Aorta (tissue), 5 donors: ENCODE measurements at places on chromosomes 3 and 15.

DNA sequence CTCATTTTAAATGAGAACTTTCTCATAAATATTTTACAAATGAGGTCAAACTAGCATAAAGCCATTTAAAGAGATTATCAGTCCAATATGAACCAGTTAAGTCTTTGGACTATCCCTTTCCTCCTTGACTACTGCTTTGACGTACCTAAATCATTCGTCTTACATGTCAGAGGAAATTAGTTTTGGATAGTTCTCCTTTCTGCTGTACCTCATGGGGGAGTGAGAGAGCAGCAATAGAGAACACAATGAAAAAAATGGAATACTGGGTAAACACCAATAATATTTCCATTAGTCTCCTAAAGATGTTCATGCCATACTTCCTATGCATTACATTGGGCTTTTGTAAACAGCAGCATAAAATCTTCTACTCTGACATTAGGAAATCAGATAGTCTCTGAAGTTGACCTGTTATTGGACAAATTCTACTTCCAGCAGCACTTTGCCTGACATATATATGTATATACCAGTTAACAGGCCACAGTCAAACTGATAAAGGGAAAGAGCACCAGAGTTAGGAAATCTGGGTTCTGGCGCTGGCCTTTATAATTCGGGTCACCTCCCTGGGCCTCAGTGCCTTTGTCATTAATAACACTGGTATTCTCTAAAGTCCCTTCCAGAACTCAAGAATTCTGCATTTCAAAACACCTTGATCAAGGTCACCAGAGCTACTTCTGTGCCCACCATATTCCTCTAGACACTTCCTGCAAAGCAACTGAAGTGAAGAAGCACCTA is 26.8 kb downstream of the TIMMDC1 start:
- DNase-seq: no peak

GRCh38 chr3:133301194-133301593 is 98.7 kb upstream of the BFSP2 start:
- DNase-seq: no peak

GRCh38 chr15:59917504-59918157 is 86.5 kb upstream of the FOXB1 start:
- no peak for DNase-seq

DNA sequence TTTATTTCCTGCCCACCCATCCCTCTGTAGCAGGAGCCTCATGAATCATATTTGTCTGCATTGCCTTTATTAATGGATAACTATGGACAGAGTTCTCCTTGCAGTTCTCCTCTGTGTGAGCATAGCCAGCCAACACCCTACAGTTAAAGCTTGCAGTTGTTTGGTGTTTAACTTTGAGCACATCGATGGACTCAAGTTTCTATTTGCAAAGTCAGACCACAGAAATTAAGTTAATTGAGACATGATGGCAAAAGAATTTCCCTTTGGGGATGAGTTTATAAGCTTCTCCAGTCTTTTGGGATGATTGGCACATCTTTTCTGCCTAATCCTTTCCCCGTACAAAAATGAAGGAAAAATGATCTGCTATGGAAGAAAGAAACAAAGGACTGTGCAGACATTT is 398.9 kb upstream of the THBS1 start:
- DNase-seq: no peak

GRCh38 chr3:64318001-64318400 is 92.7 kb upstream of the PRICKLE2 start:
- no peak for DNase-seq

DNA sequence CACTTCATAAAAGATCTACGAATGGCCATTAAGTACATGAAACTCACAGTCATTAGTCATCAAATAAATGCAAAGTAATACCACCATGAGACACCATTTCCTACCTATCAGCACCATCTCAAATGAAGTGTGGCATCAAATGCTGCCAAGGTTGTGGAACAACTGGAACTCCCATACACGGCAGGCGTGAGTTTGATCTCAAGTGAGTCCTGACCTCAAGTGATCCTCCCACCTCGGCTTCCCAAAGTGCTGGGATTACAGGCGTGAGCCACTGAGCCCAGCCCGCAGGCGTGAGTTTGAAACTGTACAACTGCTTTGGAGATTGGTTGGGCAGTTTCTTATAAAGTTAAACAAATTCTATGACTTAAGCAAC is 28.8 kb upstream of the HDAC11 start:
- no peak for DNase-seq
